ENCODE measurements at places on chromosomes 5 and 9.

GRCh38 chr5:26719803-26720202, 318.6 kb downstream of the CDH9 start:
- no peak for DNase-seq

DNA sequence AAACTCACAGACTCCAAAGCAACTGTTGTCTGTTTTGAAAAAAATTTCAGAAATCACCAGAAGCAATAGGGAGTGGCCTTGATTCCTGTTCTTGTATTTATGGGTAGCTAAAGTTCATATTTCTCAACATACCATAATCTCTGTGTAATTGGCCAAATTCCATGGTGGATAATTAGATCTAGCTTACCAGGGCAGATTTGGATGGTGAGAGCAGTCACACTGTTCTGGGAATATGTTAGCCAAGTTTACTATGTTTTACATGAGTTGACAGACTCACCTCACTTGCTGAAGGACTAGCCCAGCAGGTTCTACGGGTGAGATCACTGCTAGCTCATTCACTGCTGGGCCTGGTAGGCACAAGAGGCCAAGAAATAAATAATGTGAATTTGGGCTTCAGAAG, 32.7 kb upstream of the CDKN2B start:
- DNase-seq: no peak

- no peak for DNase-seq
Measured at GRCh38 chr5:159838551-159839222, 77.6 kb upstream of the ADRA1B start.

DNA sequence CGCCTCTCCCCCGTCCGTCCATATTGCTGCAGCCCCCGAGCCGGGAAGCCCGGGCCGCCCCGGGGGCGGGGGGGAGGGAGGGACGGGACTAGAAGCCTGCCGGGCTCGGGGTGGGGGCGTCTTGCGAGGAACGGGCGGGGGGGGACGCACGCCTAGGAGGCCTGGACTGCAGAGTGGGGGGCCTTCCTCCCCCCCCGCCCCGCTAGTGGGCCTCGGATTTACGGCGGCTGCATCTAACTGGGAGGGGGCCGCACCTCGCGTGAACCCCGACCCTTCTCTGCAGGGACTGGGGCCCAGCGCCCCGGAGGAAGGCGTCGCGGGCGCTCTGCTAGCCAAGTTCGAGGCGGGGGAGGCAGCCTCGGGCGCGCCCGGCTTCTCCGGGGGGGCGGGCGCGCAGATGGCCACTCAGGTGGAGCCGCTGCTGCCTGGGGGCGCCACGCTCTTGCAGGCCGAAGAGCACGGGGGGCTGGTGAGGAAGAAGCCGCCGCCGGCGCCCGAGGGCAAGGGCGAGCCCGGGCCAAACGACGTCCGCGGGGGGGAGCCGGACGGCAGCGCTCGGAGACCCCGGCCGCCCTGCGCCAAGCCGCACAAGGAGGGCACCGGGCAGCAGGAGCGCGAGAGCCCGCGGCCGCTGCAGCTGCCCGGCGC, at the start of gene LARP1:
Gene LARP1 (plus strand): TSS at position 17 of the 648 bp plus-strand sequence. CDS start 381 bp downstream, at position 398.
- peak; percentile 41 for DNase-seq

DNA sequence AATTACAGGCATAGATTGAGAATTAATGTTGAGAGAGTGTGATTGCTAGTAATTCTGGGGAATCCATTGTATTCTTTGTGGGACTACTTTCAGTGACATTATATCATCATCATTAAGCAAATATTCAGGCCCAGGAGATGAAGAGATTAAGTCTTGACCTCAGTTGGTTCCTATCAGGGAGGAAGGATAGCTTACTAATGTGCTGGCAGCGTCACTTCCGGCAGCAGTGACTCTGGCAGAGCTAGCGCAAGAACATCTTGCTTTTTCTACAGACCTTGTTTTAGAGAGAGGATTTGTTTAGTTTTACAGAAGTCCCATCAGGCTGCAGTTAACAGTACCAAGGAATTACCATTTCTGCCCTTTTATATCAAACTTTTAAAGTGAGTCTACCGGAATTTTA, 20.3 kb downstream of the OSTF1 start:
- DNase-seq: no peak

GRCh38 chr9:109568089-109568488, 70.0 kb upstream of the PTPN3 start:
- no peak for DNase-seq

GRCh38 chr5:74639807-74640449, 600 bp downstream of the ENC1 start:
- no peak for DNase-seq

DNA sequence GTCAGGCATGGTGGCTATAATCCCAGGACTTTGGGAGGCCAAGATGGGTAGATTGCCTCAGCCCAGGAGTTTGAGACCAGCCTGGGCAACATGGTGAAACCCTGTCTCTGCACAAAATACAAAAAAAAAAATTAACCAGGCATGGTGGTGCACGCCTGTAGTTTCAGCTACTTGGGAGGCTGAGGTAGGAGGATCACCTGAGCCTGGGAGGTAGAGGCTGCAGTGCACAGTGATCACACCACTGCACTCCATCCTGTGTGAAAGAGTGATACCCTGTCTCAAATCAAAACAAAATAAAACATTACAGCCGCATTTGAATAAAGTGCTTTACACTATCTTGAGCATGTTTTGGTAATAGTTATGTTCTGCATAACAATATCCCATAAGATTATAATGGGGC, 74.0 kb downstream of the IQGAP2 start:
- no peak for DNase-seq

DNA sequence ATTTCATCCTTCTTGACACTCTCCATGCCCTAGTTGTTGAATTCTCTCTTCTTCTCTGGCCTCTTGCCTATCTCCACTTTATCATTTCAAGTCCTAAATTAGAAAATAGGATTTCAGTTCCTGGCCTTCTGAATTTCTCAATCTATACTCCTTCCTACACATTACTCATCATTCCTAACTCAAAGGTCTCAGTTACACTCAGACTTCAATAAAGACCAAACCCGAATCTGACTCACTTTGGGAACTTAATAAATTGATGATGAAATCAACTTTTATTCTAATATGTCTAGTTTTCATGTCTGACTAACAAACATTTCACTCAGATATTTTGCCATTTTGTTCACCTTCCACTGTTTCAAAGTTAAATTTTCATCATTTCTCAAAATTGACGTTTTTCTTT, 113.6 kb upstream of the TSLP start:
- no peak for DNase-seq

DNA sequence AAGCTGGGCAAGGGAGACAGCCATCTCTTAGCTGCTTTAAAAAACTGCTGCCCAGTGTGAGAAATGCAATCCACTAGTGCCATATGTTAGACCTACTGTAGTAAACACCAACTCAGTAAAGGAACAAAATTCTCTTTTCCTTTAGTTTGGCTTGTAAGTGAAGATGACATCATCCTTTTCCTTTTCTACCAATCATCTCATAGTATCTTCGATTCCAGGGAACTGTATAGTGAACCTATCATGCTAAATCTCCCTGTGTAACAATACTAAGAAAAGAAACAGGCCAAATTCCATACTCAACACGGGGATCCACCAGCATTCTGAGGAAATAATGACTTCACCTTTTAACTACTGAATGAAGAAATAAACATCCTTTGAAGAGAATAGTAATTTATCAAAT, 100.1 kb downstream of the RAPGEF6 start:
- DNase-seq: no peak

Measured in effector CD8-positive, alpha-beta T cell (primary cell).